ENCODE measurements at places on chromosomes 7 and 10.
A peak's percentile ranks its signal among the peaks of the same experiment; 100 is the strongest.

- no peak for DNase-seq
- peaks cover 41% of the 10 kb centered on the region for H3K4me1 ChIP-seq
- no peaks in the 10 kb centered on the region for H3K36me3 ChIP-seq
- no peak overlapping the region for H3K4me3 ChIP-seq
- H3K27ac ChIP-seq, result no peak overlapping the region
- no peaks in the 10 kb centered on the region for H3K27me3 ChIP-seq
These were observed 136.6 kb downstream of the ARHGAP22 start for GRCh38 chr10:48468130-48468790.

DNA sequence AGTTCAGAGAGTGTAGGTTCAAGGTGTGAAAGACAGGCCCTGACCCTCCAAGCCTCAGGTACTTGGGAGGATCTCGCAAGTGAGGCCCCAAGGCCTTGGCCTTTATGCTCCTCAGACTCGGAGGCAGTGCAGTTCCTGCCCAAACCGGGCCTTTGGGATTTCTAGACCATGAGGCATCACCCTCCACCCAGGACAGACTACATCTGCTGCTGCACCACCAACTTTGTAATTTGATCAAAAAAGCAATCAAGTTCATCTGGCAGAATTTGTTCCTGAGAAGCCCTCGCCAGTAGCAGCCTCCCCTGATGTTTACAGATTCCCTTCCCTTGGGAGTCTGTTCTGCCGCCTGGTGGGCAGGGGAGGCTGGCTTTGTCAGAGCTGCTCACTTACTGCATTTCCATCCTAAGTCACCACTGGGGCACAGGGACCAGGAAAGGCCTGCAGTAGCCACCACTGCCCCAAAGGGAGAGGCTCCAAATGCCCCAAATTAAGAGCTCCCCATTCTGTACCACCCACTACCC, 2.1 kb downstream of the CAMK2G start:
- DNase-seq, result peak; percentile 39
- peaks cover 24% of the 10 kb centered on the region for H3K4me1 ChIP-seq
- no peaks in the 10 kb centered on the region for H3K36me3 ChIP-seq
- H3K27me3 ChIP-seq, result no peaks in the 10 kb centered on the region

GRCh38 chr7:41579961-41580935, 122.6 kb downstream of the INHBA start:
- H3K27me3 ChIP-seq, result no peaks in the 10 kb centered on the region
- no peak overlapping the region for H3K4me3 ChIP-seq
- H3K4me1 ChIP-seq, result no peaks in the 10 kb centered on the region
- H3K27ac ChIP-seq, result no peak overlapping the region

DNA sequence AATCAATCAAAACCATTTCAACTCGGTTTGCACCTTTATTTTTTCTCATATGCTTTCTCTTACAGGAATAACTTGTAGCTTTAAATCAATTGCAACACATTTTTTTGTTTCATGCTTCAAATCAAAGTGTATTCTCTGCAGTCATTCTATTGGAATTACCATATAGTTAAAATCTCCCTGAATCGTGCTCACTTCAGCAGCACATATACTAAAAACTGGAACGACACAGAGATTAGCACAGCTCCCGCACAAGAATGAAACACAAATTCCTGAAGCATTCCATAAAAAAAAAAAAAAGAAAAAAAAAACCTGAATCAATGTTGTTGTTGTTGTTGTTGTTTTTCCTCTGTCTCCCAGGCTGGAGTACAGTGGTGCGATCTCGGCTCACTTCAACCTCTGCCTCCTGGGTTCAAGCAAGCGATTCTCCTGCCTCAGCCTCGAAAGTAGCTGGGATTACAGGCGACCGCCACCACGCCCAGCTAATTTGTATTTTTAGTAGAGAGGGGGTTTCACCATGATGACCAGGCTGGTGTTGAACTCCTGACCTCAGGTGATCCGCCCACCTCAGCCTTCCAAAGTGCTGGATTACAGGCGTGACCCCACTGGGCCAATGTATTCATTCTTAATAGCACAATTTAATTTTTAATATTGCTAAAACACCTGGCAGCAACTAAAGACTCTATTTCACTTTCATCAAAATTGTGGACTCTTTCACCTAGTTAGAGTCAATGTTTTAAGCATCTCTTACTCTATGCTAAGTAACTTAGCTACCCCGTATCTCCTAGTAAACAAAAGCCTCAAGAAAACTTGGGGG, 26.3 kb downstream of the ANKRD61 start:
- H3K4me3 ChIP-seq, result peak overlapping the region; percentile 56
- peaks cover 9% of the 10 kb centered on the region for H3K4me1 ChIP-seq
- H3K27me3 ChIP-seq, result no peaks in the 10 kb centered on the region
- H3K27ac ChIP-seq, result peak overlapping the region; percentile 97

GRCh38 chr10:97551271-97551670, 21.3 kb upstream of the ANKRD2 start:
- H3K27ac ChIP-seq, result no peak overlapping the region
- peaks cover 11% of the 10 kb centered on the region for H3K4me1 ChIP-seq
- no peaks in the 10 kb centered on the region for H3K36me3 ChIP-seq
- H3K27me3 ChIP-seq, result no peaks in the 10 kb centered on the region

- no peaks in the 10 kb centered on the region for H3K27me3 ChIP-seq
- no peak overlapping the region for H3K4me3 ChIP-seq
- no peak for DNase-seq
- H3K27ac ChIP-seq, result no peak overlapping the region
- H3K36me3 ChIP-seq, result no peaks in the 10 kb centered on the region
These were observed 146.4 kb downstream of the RGS10 start for GRCh38 chr10:119396008-119396708.

DNA sequence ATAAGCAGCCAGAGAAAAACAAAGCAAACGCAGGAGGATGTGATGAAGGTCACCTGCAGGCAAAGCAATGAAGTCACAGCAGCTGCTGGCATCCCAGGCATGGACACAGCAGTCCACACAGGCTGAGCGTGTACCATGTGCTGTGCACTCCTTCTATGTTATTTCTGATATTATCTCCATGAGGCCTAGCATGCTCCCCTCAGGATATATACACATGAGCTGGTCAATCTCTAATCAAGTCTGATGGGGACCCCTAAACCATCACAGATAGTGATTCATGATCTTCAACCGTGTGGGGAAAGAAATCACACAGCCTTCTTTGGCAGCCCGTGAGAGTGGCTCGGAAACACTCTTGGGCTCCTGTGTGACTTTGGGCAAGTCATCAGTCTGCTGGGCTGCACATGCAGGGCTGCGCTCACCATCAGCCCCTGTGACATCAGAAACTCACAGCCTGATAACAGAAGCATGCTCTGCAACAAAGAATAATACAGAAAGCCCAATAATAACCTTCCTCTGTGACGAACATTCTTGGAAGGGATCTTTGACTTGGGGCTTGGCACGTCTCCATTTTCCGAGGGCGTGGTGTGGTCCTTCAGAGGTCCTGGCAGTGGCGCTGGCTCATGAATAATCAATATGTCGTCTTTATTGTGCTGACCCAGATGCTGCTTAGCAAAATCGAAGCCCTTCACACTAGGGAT, 83.0 kb upstream of the ATP6V0A4 start:
- H3K27ac ChIP-seq, result no peak overlapping the region
- peaks cover 8% of the 10 kb centered on the region for H3K4me1 ChIP-seq
- no peak overlapping the region for H3K4me3 ChIP-seq
- H3K36me3 ChIP-seq, result no peaks in the 10 kb centered on the region
- no peak for DNase-seq

DNA sequence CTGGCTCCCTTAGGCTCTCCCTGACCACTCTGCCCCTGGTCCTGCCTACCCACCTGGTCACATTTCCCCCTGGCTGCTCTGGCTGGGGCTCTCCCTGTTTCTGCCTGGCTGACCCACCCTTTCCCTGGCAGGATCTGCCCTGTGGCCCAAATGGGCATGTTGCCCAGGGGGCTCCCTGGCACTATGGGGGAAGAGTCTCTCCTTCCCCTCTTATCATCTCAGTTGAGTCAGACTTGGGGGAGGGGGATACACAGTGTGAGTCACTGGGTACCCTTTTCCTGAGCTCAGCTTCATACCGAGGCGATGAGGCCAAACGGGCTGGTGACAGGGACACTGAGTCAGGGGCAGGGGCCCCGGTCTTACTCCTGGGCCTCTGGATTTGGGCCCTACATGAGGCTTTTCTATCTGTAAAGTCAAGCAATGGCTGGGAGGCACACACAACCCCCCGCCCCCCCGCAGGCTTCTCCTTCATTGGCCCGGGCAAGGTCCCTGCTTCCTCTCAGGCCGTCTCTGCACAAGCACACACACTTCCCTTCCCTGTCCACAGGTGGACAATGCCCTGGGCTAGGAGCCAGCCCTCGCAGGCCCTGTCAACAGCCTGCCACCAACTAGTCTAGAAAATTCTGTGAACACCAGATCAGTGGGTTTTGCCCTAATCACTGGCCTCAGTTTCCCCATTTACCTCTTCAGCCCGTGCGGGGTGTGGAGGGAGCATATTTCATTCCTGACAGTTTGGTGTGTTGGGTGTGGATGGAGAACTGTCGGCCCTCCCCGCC, 627 bp upstream of the FLNC start:
- H3K36me3 ChIP-seq, result no peaks in the 10 kb centered on the region
- H3K4me1 ChIP-seq, result peaks cover 63% of the 10 kb centered on the region
- H3K27ac ChIP-seq, result peak overlapping the region; percentile 80

DNA sequence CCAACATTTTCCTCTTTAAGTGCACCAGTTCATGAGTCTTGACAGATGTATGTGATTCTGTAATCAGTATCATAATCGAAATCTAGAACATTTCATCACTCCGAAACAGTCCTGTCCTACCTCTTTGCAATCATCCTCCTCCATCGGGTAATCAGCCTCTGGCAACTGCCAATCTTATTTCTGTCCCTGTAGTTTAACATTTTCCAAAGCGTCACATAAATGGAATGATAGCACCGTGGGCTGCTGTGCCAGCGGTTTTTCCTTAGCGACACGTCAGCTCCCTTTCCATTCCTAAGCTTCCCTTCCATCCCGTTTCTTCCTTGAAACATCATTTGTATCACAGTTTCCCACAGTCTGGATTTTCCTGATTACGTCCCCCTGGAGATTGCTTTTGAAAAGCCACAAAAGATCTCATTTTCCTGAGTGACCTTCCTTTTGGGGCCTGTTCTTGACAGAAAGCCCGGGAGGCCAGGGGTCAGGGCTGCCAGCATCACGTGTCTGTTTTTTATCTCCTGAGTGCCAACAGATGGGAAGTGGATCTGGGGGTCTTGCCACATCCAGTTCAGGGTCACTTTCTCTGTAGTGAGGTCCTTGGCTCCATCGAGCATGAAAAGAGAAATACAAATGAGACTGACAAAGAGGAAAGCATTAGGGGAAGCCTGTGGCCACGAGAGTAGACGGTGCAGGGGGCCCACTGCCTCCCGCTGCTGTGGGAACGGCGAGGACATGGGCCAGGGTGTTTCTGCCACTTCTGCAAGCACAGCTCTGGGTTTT, 31.6 kb downstream of the TMEM120A start:
- H3K27me3 ChIP-seq, result no peaks in the 10 kb centered on the region
- peaks cover 14% of the 10 kb centered on the region for H3K4me1 ChIP-seq
- no peaks in the 10 kb centered on the region for H3K36me3 ChIP-seq

- H3K4me1 ChIP-seq, result peaks cover 12% of the 10 kb centered on the region
- DNase-seq, result no peak
- peak overlapping the region; percentile 77 for H3K27ac ChIP-seq
- no peak overlapping the region for H3K4me3 ChIP-seq
These were observed 16.4 kb downstream of the CARD11 start for GRCh38 chr7:3027005-3027845.

- H3K27me3 ChIP-seq, result no peaks in the 10 kb centered on the region
- DNase-seq, result no peak
- peaks cover 36% of the 10 kb centered on the region for H3K4me1 ChIP-seq
- H3K27ac ChIP-seq, result no peak overlapping the region
These were observed 73.6 kb downstream of the MAD1L1 start for GRCh38 chr7:2159176-2159520.

DNA sequence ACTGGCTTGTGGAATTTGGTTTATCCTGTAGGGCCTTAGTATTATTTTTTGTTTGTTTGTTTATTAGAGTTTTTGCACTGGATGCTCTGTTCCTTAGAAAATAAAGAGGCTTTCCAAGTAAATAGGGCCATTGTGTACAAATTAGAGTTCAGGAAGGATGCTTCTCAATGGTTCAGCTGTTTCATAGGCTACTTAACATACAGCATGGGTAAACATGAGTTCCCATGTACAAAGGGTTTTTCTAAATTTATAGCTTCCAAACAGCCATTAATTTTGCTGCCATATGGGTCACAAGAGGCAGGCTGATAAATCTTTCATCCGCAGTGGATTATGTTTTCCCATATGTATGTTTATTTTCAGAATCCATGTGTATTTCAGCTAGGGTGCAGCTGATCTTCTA, 121.6 kb upstream of the WDR11 start:
- H3K27ac ChIP-seq, result no peak overlapping the region
- H3K27me3 ChIP-seq, result no peaks in the 10 kb centered on the region
- no peaks in the 10 kb centered on the region for H3K4me1 ChIP-seq
- H3K4me3 ChIP-seq, result no peak overlapping the region
- no peak for DNase-seq

GRCh38 chr10:43890124-43890523, 241.4 kb upstream of the ZNF32 start:
- no peak overlapping the region for H3K4me3 ChIP-seq
- H3K4me1 ChIP-seq, result no peaks in the 10 kb centered on the region
- no peak for DNase-seq
- H3K27me3 ChIP-seq, result no peaks in the 10 kb centered on the region

DNA sequence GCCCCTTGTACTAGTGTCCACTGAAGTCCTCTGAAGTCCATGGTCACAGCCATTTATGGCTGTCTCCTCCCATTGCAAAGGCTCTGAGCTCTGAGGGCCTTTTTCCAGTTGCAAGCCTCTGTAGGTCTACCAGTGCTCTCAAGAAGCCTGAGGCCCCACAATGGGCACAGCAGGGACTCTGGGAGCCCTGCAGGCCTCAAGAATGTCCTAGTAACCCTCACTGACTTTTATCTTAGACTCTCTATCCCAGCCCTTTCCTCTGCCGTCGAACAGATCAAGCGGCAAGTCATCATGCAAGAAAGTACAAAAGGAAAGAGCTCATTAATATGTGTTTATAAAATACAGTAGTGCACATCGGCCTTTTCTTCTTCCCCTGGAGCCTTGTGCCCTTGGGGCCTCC, 23.4 kb downstream of the VWA2 start:
- H3K36me3 ChIP-seq, result no peaks in the 10 kb centered on the region
- no peak for DNase-seq
- H3K4me1 ChIP-seq, result peaks cover 13% of the 10 kb centered on the region
- no peak overlapping the region for H3K27ac ChIP-seq
- H3K27me3 ChIP-seq, result no peaks in the 10 kb centered on the region
- H3K4me3 ChIP-seq, result no peak overlapping the region

Measured in hepatocyte (in vitro differentiated cells).